CD4-positive, alpha-beta T cell treated with Interleukin-12 subunit alpha and Interleukin-12 subunit beta, for 1 hour (primary cell): ENCODE measurements at places on chromosomes 5 and 9.

DNA sequence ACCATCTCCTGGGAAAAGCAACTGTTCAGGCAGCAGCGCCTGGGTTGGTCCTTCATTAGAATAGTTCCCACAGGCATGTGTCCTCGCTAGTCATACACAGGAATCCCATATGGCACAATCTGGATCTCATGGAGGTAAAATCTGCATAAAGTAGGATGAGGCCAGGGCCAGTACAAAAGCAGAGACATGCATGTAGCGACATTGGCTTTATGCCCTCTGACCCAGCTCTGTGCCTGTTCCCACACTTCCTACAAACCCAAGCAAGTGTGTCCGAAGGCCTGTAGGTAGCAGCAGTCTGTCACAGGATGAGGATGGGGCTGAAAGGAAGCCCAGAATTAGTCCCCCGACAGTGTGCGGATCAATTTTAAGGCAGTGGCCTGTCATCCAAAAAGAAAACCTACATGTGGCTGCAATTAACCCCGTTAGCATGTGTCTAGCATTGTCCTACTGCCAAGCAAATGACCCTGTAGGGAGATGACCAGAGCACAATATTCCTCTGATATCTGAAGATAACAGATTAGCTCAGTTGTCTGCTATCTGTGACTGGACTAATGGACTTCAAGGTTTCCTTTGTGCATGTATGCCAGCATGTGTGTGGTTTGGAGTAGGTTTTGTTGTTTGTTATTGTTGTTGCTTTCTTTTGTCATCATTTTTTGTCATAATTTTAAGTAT is 178.8 kb downstream of the TMEM161B start:
- no peak for DNase-seq

- no peak for DNase-seq
These were observed 191.0 kb upstream of the KIF2A start for GRCh38 chr5:62115014-62115413.

GRCh38 chr5:99437986-99438385 is 509.2 kb upstream of the CHD1 start:
- no peak for DNase-seq

- no peak for DNase-seq
These were observed 12.7 kb downstream of the NIPBL start for GRCh38 chr5:36889264-36889663.

DNA sequence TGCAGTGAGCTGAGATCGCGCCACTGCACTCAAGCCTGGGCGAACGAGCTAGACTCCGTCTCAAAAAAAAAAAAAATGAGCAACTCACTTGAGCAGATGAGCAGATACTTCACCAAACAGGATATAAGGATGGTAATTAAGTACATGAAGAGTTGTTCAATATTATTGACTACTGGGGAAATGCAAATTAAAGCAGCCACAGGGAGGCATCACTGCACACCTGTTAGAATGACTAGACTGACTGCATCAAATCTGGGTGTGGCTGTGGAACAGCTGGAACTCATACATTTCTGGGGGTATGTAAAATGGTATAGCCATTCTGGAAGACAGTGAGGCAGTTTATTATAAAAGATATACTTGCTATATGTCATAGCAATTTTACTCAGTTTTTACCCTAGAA is 93.0 kb downstream of the WNK2 start:
- DNase-seq, result peak; percentile 8

GRCh38 chr9:115517335-115518075 is 399.5 kb upstream of the TNC start:
- DNase-seq, result no peak

DNA sequence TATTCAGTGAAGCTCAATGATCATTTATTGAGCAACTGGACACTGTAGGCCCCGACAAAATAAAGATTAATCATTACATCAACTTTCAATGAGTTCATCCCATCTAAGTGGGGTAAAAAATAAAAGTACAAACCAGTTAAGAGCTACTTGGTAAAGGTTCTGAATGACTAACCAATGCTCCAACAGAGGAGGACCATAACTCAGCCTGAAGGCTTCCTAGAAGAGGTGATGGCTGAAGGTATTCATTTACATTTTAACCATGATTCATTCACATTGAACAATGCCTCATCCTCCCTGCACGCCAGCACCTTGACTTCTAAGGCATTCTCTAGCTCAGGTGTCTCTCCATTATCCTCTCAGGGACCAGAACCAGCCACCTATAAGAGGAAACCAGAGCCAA is 201.4 kb downstream of the ZNF462 start:
- no peak for DNase-seq

GRCh38 chr5:150946351-150946905 is 41.6 kb upstream of the ZNF300 start:
- DNase-seq, result no peak

GRCh38 chr5:180099733-180100611 is 28.4 kb upstream of the RNF130 start:
- no peak for DNase-seq
